ENCODE measurements at places on chromosomes 4 and X.

DNA sequence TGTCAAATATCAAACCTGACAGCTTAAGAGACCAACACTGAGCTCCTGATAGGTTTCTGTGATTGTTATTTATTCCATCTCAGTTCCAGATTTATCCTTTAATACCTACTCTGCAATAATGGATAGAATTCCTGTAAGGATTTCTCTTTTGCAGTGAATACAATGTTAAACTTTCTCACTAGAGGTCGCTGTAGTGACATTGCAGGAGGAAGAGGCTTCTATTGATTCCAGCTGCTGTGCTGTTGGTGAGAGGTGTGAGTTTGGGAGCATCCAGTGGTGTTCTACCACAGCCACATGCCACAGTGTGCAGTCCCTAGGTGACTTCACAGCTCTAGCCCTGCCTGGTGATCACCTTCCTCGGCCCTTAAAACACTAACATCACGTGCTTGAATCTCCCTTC is 34.6 kb upstream of the DCAF8L2 start:
- peak; percentile 1 for DNase-seq

- DNase-seq: no peak
Measured at GRCh38 chr4:11589676-11590075, 161.0 kb upstream of the HS3ST1 start.

DNA sequence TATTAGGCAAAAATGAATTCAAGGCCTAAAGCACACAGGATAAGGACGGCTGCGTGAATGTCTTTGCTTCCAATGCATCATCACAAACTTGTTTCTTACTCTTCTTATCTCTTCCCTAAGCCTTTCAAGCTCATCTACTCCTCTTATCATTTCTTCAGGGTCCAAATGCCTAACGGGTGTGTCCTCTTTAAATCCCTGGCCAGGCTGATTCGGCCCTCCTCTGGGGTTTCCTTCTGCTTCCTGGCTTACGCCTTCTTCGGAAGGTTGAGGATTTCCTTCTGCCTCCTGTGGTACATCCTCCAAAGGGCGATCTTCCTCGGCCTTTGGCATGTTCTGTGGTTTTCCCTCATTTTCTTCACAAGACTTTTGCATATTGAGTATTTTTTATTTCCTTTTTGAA is 1.3 kb downstream of the TCEAL8 start:
- no peak for DNase-seq

GRCh38 chrX:124518885-124519284 is 172.5 kb downstream of the SH2D1A start:
- DNase-seq: no peak

DNA sequence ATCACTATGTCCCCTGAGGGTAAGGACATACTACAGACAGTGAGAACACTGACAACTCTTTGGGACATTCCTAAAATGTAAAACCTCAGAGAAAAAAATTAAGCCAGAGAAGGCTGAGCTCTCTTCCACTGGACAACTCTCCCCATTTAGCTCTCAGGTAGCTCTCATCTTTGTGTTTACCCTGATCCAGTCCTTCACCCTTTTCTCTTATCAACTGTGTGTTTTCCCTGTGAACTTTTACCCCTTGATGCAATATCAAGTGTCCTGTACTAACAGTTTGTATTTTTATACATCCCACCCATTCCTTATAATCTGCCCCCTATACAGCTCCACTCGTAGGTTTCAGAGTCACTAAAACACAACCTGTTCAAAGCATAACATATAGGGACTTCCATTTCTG is 182.6 kb downstream of the STIM2 start:
- no peak for DNase-seq

- no peak for DNase-seq
Measured at GRCh38 chrX:72080150-72080549, 51.6 kb downstream of the RTL5 start.

DNA sequence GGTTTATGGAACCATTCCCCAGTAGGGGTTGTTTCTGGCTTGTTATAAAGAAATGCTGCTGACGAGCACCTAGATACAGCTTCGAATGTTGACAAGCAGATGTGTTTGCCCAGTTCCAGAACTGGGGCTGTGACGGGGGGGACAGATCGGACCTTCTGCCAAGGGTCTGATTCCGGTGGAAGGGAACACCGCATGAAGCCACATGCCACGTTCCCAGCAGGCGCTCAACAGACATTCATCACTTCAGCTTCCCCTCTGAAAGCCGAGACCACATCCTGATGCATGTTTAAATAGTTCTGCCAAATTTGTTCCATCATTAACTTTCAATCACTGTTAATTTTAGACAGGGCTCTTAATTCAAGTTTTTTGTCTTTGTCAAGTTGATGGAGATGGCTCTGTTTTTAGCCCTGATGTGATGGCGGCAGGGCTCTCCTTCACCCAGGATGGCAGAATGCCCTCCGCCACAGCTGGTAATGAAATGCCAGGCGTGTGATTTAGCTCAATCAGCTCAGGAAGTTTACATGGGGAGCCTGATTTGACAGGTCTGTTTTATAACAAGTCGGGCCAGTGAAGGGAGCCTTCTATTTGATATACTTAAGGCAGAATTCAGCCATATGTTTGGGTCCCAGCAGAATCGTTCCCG is 57.4 kb downstream of the PSAPL1 start:
- DNase-seq: no peak

DNA sequence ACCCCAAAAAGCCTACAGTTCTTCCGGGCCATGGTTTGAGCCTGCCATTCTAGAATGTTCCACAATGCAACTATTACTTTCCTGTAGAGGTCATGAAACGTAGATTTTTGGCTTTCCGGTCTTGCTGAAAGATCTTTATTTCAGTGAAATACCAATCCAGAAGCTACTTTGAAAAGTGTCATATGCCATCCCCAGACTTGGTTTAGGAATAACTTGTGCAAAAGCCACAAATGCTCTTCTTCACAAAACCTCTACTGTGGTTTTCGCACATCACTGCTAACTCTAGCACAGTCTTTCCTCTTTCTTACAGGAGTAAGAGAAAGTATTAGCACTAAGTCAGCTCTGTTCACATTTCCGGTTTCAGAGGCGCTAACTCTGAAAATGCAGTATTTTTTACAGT is 12.7 kb upstream of the CD40LG start:
- DNase-seq: no peak

DNA sequence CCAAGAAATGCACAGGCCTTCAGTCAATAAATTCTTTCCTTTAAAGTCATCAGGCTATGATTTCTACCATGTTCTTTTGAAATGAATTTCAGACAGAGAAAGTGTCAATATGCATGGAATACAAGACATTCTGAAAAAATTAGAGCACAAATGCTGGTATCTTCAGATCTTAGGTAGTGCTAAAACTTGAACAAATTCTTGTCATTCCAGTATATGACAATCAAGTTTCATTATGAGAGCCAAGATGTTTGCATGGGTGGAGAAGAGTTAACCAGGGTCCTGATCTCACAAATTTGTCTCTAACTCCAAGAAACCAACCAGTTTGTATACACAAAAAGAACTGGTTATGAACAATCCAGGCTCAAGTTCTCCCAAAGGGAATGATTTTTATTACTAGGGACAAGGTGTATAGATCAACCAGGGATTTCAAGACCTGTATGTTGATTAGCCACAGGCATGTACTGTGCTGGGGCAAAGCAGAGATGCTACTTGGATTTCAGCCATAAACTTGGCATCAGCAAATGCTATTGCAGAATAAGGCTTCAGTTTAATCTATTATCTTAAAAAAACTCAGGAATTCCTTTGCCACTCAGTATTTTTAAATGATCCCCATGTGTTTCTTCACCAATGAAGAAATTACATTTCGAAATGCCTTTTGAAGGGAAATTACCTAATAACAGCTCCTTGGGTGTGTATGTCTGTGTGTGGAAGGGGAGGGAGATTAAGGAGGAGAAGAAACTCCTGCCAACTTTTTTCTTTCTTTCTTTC is 69.7 kb downstream of the FANCB start:
- no peak for DNase-seq

DNA sequence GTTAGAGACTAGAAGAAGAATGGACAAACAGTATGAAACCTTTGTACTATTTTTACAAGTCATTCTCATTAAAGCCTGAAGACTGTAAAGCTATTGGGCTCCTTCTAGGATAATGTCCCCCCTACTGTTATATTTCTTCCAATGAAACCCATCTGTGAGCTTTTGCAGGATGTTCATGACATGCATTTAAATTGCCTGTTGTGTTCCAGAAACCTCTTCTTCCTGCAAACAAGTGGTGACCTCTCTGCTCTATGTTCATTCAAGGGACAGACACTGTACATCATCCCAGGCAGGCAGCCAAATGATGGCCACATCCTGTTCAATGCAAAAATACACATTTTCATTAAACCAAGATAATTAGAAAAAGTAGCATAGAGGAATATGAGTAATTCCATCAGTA is 128.0 kb downstream of the C4orf33 start:
- DNase-seq: no peak

- peak; percentile 6 for DNase-seq
Measured at GRCh38 chrX:48696909-48697727, 584 bp downstream of the SUV39H1 start.

DNA sequence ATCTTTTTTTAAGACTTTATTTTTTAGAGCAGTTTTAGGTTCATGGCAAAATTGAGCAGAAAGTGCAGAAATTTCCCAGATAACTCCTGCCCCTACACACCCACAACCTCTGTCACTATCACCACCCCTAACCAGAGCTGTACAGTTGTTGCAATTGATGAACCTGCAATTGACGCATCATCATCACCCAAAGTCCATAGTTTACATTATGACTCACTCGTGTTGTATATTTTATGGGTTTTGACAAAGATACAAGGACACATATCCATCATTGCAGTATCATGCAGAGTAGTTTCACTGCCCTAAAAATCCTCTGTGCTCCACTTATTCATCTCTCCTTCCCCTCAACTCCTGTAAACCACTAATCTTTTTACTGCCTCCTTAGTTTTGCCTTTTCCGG is 34.5 kb upstream of the WAS start:
- DNase-seq: no peak

- DNase-seq: no peak
Measured at GRCh38 chr4:5783486-5783885, 72.5 kb downstream of the EVC start.

- DNase-seq: no peak
Measured at GRCh38 chr4:124564121-124564520, 148.4 kb downstream of the ANKRD50 start.

- DNase-seq: no peak
Measured at GRCh38 chr4:77398256-77398655, 207.4 kb upstream of the CXCL13 start.

DNA sequence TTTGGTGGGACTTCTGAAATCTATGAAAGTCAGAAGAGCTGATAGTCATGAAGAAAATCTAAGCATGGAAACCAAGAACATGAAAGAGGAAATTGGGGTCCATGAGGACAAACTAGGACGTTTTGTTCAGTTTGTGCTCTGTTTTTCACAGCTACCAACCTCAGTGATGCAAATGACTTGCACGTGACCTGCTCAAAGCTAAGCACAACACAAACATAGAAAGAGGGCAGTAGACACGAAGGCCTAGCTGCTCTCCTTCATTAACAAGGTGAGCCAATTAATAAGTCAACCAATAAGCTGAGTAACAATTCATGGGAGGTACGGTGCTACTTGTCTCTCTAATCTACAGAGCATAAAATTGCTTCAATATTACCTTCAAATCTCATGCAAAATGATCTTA is 684.1 kb downstream of the TRAM1L1 start:
- DNase-seq: no peak

DNA sequence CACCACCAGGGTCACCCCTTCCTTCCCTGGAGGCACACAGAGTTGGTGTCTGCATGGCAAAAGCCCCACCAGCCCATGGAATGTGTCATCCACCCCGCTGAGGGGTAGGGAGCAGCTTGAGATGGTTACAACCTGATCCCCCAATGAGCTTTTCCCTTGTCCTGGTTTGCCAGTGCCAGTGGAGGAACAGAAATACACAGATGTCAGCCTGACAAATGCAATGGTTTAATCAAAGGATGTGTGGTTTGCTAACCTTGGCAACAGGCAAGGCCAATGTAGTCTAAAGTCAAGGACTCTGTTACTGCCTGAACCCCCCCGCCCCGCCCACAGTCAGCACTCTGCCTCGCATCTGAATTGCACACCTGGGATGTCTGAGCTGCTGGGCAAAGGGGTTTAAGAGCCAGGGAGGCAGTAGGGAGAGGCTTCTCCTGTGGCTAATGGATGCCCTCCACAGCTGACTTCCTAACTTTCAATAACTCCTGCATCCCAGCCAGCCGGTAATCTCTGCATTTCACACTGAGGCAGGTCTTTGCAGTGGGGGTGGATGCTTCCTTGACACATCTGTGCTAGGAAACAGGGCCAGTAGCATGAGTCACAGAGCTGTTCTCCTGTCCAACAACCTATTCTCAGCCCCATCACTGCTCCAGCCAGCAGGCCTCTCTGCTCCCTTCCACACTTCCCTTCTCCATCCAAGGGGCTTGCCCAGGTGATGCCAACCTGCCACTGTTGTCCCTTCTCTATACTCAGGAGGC is 137.5 kb downstream of the AMMECR1 start:
- no peak for DNase-seq

- no peak for DNase-seq
Measured at GRCh38 chrX:121146059-121146628, 98.7 kb downstream of the GLUD2 start.

DNA sequence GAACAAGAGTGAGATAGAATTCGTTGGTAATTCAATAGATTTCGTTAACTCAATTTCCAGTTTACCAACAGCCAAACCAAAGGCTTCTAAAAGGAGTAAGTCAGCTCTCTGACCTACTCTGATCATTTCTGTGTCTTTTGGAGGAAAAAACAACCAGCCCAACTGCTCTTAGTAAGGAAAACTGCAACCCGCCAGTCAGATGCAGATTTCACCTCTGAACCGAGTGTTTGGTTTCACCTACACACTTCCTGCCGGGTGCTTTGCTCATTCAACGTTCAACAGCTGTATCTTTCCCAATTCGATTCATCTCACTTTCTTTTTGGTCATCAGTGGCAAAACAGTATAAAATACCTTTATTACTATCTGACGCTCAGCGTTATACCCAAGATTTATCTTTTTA is 24.5 kb downstream of the TMSB4X start:
- DNase-seq: no peak

DNA sequence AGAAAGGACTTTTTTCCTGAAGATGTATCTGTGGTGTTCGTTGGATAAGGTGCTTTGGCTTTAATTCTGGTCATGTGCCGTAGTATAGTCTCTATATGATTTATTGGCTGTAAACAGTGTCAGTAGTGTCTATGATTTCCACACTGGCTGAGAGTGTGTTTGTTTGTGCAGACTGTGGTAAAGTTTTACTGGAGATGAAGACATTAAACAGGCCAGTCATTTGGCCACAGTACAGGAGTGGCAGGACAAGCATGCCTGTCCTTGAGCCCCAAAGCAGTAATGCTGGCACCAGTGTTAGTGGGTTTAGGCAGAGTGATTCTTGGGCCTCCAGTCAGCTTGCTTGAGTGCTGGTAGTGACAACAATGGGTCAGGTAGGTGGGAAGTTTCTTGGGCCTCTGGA is 1023.9 kb upstream of the GRID2 start:
- no peak for DNase-seq

DNA sequence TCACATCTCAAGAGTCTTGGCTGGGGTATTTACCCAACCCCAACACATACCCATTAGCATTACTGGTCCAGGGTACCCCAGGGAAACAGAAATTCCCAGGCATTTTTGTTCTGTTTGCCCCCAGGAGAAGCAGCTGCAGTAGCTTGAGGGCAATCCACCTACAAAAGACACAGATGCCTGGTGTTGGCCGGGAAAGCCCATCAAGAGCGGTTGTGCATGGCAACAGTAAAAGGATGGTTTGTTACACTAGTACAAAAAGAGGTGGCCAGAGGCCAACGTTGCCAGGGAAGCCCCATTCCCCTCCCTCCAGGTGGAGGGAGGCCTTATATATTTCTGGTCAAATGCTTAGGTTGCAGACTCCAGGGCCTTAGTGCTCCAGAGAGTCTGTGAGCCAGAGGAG is 637.8 kb downstream of the BCOR start:
- DNase-seq: no peak

GRCh38 chr4:93719552-93719951 is 109.0 kb upstream of the ATOH1 start:
- DNase-seq: no peak

Measured in NCI-H1048 (cell line).